ENCODE measurements at places on chromosomes 3 and 15.

DNA sequence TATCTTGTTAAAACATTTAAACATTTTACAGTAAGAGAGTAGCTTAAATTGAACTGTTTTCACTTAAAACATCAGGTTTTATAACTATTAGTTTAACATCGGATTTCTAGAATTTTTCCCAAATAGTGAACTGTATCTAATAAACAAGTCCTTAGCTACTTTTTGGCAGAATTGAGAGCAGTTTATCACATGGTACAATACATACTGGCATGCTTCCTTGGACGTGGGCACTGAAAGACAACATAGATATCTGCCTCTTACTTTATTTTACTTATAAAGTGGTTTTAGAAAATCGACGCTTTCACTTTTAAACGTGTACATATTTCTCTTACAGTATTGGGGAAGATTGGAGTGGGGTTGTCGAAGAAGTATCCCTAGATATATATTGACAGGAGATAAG lies 52.8 kb downstream of the OPA1 start:
- no peak for DNase-seq

- DNase-seq, result no peak
Observed at GRCh38 chr3:26452363-26452762, 170.2 kb upstream of the LRRC3B start.

- no peak for DNase-seq
Observed at GRCh38 chr3:153785901-153786300, 335.3 kb upstream of the ARHGEF26 start.

DNA sequence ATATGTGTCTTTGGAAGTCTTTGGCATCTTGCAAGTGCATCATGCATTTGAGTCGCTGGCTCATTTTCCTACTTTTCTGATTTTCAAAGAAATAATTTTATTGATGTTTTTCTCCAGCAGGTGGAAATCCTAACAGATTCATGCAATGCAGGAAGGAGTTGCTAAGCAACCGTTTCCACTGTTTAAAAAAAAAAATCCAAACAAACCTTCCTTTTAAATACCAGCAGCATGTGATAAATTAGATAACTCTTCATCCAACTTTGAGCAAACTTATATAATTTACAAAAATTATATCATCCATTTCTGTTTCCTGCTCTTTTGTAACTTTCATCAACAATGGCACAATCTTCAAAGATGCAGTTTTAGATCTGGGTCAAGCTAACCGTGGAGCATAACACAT lies 364.1 kb downstream of the MFSD1 start:
- no peak for DNase-seq

- DNase-seq, result no peak
Observed at GRCh38 chr3:188472336-188472735, 318.4 kb downstream of the LPP start.
